ENCODE measurements at places on chromosomes 16 and 17. TPM values are rescaled to one million over a fixed set of nuclear protein-coding genes. Genes with fewer than 3 reads are reported as not detected.

GRCh38 chr16:66511602-66512271, 38.2 kb downstream of the TK2 start:
- peak; percentile 90 for DNase-seq

DNA sequence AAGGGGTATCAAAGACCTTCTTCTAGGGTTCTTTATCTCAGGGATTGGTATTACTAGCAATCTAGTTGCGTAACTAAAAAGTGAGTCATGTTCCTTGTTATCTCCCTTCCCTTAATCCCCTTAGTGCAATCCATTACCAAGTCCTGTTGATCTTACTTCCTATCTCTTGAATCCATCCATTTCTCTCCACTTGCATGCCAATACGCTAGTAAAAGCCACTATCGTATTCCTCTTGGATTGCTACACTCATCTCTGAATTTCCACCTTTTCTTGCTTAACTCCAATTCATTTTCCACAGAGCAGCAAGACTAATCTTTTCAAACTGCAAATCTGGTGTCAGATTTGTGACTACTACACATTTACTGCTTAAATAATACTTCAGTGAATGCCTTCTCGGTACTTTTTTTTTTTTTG, 1.8 kb upstream of the ADAT1 start:
- no peak for DNase-seq

DNA sequence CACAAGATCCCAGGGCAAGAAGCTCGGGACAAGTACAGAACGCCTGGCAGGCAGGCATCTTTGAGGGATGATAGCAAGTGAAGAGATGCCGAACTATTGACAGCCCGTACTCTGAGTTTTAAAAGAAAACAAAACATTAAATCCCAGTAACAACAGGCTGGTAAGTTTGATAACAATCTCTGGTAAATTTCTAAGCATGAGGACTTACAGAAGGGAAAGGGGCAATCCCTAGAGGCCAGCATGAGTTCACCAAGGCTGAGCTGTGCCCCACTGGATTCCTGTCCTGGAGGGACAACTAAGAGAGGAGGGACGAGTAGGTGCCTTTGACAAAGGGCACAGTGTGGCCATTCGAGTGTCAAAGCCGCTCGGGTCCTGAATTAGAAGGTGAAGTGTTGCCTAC, 26.2 kb downstream of the CCDC182 start:
- DNase-seq = no peak

GRCh38 chr16:49724774-49725173, 131.1 kb downstream of the ZNF423 start:
- DNase-seq = no peak

DNA sequence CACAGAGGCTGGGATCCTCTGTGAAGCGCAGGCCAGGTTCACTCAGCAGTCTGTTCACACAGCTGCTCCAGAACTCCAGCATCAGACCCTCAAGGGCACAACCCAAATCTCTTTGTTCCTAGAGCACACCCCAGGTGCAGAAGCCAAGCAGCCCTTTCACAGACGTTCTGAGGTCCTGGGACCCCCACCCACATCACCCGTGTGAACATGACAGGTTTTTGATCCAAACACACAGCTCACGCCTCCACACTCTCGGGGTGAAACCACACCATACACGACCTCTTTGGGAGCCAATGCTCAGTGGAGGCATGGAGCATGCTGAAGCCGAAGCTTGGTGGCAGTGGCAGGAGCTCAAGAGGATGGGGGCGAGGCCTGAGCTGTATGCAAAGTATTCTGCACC, 97.4 kb downstream of the ZNF778 start:
- no peak for DNase-seq

DNA sequence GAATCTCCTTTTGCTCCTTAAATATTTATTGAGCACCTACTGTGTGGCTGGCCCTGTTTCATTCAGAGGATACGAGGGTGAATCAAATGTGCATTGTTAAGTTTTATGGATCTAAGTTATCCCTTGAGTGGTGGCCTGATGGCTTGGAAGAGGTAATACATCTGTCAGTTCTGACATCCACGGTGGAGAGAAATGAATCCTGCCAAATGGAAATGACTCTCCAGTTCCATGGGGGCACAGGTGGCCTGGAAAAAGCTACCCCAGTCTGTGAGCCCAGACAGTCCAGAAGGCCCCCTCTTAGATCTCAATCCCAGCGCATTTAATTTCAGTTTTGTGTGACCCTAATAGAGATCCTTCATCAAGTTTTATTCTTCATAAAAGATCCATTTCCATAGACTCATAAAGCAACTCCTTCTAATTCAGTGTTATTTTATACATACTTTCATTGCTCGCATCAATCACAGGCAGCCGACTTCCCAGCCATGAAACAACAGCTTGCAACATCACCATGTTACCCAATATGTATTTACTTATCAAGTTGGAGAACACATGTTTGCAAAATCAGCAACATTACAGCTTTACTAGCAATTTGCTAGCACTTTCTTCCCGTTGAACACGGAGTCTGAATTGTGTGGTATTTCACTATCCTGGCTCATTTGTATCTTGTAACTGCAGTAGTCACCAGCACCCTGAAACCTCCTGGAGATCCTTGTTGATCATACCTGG, 334.8 kb upstream of the HSBP1 start:
- DNase-seq = no peak

GRCh38 chr17:74082886-74083285, 120.6 kb upstream of the RPL38 start:
- no peak for DNase-seq

DNA sequence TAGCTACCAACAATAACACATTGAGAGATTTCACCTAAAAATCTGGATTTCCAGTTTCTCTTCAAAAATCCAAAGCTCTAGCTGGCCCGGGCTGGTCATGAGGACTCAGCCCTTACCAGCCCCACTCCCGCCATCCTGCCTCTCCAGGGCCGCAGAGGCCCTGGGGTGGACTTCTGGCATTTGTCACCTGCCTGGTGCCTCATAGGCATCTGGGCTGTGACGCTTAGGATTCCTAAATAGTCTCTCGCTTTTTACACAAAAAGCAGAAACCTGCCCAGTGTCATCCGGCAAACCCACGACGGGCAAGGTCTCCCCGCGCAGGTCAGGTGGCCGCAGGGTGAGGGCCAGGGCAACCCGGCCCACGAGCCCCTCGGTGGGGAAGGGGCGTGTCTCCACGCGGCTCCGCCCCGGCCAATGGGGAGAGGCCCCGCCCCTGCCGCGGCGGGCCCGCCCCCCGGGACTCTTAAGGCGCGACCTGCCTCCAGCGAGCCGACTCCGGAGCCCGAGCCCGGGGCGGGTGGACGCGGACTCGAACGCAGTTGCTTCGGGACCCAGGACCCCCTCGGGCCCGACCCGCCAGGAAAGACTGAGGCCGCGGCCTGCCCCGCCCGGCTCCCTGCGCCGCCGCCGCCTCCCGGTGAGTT, at the start of gene VASN:
Gene VASN (plus strand): TSS at position 492 of the 644 bp plus-strand sequence. CDS start 9,030 bp downstream, outside the sequence.
- DNase-seq = peak; percentile 70

DNA sequence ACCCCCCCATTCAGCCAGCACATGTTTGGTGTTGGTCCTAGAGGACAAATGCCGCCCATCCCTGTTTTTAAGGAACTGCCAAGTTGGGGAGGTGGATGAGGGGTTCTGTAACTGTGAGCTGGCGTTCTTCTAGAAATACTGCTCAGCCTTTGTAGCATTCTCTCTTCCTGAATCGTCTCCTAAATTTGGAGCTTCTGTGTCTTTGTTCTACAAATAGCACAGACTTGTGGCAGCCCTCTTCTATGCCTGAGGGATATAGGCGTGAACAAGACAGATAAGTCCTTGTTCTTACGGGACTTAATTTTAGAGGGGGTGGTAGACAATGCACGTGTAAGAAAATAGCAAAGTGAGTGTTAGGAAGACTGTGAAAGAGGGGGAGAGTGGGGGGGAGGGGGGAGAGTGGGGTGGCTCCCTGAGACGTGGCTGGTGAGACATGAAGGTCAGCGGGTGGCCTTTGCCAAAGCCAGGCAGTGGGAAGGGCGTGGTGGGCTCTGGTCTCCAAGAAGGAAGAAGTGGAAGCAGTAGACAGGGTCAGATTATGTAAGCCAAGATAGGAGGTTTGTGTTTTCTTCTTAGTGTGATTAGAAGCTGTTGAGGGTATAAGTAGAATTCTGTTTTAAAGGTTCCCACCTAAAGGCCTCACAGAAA, 9.9 kb downstream of the MFSD11 start:
- DNase-seq = no peak

DNA sequence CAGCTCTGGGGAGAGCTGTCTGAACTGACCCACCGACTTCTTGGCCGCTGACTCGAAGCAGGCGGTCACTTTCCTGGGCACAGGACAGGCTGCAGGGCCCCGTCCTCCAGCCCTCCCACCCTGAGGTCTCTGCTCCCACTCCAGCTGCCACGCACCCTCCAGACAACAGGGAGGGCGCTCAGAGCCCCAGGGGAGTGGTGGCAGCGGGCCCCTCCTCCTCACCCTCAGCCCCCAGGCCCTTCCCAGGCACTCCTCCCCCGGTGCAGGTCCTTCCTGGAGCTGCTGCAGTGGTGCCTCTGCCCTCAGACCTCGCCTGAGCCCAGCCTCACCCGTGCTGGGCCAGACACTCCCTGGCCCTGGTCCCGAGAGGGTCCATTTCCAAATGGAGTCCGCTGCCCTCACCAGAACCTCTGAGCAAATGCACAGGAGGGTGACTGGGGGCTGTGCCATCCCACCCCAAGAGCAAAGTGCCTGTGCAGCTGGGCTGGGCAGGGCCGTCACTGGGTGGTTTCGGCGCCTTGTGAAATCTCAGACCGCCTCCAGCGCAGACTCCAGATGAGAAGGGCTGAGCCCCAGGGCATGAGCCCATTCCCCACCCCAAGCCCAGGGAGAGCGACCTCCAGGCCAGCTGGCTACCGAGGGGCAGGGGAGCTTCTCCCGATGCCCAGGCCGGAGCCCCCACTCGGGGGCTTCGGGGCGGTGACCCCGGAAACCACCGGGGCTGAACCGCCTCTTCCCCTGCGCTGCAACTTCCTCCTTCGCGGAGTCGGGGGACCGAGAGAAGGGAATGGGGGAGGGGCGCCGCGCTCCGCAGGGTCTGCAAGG, 717 bp downstream of the CYBA start:
- no peak for DNase-seq

- no peak for DNase-seq
Measured at GRCh38 chr17:38740044-38740443, 8.1 kb downstream of the PCGF2 start.

- no peak for DNase-seq
Measured at GRCh38 chr17:44387804-44388203, 1.6 kb downstream of the ITGA2B start.

GRCh38 chr16:77273-77806, 685 bp upstream of the MPG start:
- peak; percentile 26 for DNase-seq

GRCh38 chr16:8855972-8856371, 12.8 kb downstream of the CARHSP1 start:
- no peak for DNase-seq

- peak; percentile 99 for DNase-seq
Measured at GRCh38 chr17:75693500-75694481, 26.7 kb downstream of the SAP30BP start.

- peak; percentile 18 for DNase-seq
Measured at GRCh38 chr17:81245024-81245664, 6.0 kb downstream of the NDUFAF8 start.

GRCh38 chr17:44925731-44926697, 10.7 kb upstream of the GFAP start:
- no peak for DNase-seq

GRCh38 chr17:15023589-15024336, 241.4 kb downstream of the PMP22 start:
- no peak for DNase-seq

TPSD1 gene
- total RNA-seq = not detected

RPUSD1 gene
- 93.7 TPM for total RNA-seq

RNF157 gene
- total RNA-seq = 7.3 TPM

CCL5 gene
- total RNA-seq = not detected

KRTAP9-3 gene
- total RNA-seq = not detected

SPAG7 gene
- 48.4 TPM for total RNA-seq

ARSG gene
- 1.3 TPM for total RNA-seq

PHKG2 gene
- 30.9 TPM for total RNA-seq

GAST gene
- total RNA-seq = not detected

Measured in PC-3 (cell line).